ENCODE measurements at places on chromosomes 13 and 19. TPM values are rescaled to one million over a fixed set of nuclear protein-coding genes. Genes with fewer than 3 reads are reported as not detected.

DNA sequence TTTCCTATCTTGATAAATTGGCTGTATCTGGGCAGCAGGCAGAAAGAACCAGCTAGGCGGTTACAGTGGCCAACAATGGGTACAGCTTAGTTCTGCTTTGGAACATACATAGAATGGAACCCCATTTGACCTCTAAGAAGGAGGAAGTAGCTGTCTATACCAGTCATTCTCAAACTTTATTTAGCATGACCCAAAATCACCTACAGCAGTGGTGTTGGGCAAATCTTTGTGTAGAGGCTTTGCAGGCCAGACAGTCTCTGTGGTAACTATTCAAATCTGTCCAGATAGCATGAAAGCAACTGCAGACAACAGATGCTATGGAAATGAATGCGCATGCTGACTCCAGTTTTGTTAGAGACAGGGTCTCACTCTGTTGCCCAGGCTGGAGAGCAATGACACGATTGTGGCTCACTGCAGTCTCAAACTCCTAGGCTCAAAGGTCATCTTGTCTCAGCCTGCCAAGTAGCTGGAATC is 12.0 kb upstream of the KCNC3 start:
- no peak overlapping the region for H3K27ac ChIP-seq
- no peak for DNase-seq
- no peaks in the 10 kb centered on the region for H3K27me3 ChIP-seq
- H3K4me1 ChIP-seq, result no peaks in the 10 kb centered on the region
- H3K36me3 ChIP-seq, result no peaks in the 10 kb centered on the region

Gene PRODH2
- not detected for total RNA-seq

Gene ICAM5
- 0.74 TPM for total RNA-seq

- H3K4me3 ChIP-seq, result no peak overlapping the region
- no peaks in the 10 kb centered on the region for H3K4me1 ChIP-seq
- H3K27ac ChIP-seq, result no peak overlapping the region
- no peaks in the 10 kb centered on the region for H3K36me3 ChIP-seq
- no peak for DNase-seq
Observed at GRCh38 chr13:73480779-73481559, 422.2 kb downstream of the KLF5 start.

DNA sequence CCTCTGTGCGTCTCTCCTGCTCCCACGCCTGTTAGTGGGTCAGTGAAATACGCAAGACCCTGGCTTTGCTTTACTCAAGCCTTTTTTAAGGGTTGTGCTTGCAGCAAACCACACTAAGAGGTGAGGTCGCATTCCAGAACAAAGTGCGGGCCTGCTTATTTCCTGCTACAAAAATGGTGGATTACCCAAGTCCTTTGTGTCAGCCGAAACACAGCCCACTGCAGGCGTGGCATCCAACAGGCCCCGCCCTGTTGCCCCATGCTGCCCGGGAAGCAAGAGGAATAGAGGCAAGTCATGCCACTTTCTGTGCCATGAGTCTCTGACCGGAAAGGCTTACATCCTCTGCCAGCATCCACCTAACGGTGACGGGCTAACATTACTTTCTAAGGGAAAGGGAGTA is 7.7 kb upstream of the IRS2 start:
- H3K27ac ChIP-seq, result no peak overlapping the region
- no peak overlapping the region for H3K4me3 ChIP-seq
- no peaks in the 10 kb centered on the region for H3K36me3 ChIP-seq
- no peak for DNase-seq

DNA sequence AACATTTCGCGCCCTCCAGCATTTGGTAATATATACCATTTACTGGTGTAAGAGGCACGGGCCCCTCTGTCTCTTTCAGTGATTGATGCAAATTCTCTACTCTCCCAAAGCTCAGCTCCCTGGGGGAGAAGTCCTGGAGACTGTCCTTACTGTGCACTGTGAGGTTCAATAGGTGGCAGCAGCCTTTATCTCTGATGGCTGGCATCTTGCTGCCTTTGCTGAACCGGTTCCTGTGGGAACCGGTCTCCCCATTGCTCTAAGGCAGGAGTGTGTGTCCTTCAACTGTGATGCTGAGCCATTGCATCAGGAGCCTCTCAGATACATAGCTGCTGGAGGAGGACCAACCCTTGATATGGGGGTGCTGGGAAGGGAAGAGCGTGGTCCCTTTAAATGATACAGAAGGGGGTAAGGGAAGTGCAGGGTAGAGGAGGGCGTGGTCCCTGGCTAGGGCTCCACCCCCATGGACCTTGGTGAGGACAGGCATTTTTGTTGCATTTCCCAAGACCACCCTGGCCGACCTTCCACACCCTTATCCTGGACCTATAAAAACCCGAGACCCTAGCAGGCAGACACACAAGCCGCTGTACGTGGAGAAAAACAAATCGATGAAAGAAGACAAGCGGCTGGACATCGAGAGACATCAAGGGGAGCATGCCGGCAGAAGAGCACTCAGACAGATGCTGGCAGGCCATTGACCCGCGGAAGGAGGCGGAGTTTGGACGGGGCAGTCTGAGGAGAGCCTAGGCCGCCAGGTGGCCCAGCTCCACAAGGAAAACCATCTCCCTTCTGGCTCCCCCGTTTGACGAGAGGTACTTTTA is 41.1 kb upstream of the GTF3A start:
- no peak overlapping the region for H3K4me3 ChIP-seq
- H3K27me3 ChIP-seq, result no peaks in the 10 kb centered on the region
- DNase-seq, result no peak
- no peaks in the 10 kb centered on the region for H3K4me1 ChIP-seq
- no peaks in the 10 kb centered on the region for H3K36me3 ChIP-seq
- H3K27ac ChIP-seq, result no peak overlapping the region

DNA sequence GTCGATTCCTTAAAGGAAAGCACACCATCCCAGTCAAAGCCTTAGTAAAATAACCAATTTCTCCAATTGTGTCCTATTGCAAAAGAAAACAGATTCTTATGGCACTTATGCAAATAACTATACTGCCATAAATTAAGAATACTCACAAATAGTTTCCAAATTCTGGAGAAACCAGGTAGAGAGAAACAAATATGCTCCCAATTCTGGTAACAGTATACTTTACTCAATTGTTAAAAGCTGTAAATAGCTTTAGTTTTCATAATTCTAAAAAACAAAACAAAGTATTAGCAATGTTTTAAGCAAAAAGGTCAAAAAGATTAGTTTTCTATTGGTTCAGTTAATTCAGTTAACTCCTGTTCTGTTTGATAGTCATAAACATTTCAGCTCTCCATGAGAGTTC is 18.2 kb upstream of the UBAC2 start:
- no peaks in the 10 kb centered on the region for H3K27me3 ChIP-seq
- H3K27ac ChIP-seq, result no peak overlapping the region
- no peak overlapping the region for H3K4me3 ChIP-seq
- no peaks in the 10 kb centered on the region for H3K4me1 ChIP-seq
- DNase-seq, result no peak

DNA sequence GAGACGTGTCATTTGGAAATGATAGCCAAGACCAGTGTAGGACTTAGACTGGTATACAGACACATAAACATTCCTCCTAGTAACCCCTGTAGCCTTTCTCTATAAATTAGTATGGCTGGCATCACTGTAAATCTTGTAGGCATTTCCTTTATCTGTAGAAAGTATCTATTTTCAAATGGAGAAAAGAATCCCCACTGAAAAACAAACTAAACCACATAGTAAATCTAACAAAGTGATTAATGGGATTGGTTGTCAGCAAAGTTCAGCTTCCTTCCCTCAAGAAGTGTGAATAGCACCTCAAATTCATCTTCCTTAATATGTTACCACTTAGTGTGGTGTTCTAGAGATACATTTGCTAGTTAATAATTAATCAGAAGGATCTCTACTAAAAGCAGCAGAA is 119.4 kb upstream of the NBEA start:
- no peaks in the 10 kb centered on the region for H3K36me3 ChIP-seq
- H3K27me3 ChIP-seq, result no peaks in the 10 kb centered on the region
- no peak overlapping the region for H3K27ac ChIP-seq
- H3K4me1 ChIP-seq, result no peaks in the 10 kb centered on the region
- no peak for DNase-seq

GRCh38 chr19:29841559-29842367 is 30.0 kb downstream of the CCNE1 start:
- DNase-seq, result peak; percentile 31
- no peak overlapping the region for H3K4me3 ChIP-seq
- H3K36me3 ChIP-seq, result no peaks in the 10 kb centered on the region
- no peak overlapping the region for H3K27ac ChIP-seq
- H3K4me1 ChIP-seq, result peaks cover 13% of the 10 kb centered on the region

Gene GJB6
- not detected for total RNA-seq

GRCh38 chr19:31553112-31553845 is 204.0 kb upstream of the TSHZ3 start:
- H3K27me3 ChIP-seq, result no peaks in the 10 kb centered on the region
- no peak for DNase-seq
- H3K4me3 ChIP-seq, result no peak overlapping the region

GRCh38 chr13:34011552-34012085 is 193.7 kb downstream of the RFC3 start:
- no peak for DNase-seq
- H3K27me3 ChIP-seq, result no peaks in the 10 kb centered on the region
- no peak overlapping the region for H3K27ac ChIP-seq

Gene MCEMP1
- 0.20 TPM for total RNA-seq

- no peak for DNase-seq
- H3K27me3 ChIP-seq, result no peaks in the 10 kb centered on the region
- no peak overlapping the region for H3K4me3 ChIP-seq
- no peaks in the 10 kb centered on the region for H3K36me3 ChIP-seq
- H3K27ac ChIP-seq, result no peak overlapping the region
- H3K4me1 ChIP-seq, result no peaks in the 10 kb centered on the region
Observed at GRCh38 chr13:25775986-25776385, 275.8 kb downstream of the SHISA2 start.

GRCh38 chr13:79918620-79919019 is 422.3 kb downstream of the SPRY2 start:
- H3K27ac ChIP-seq, result no peak overlapping the region
- H3K27me3 ChIP-seq, result no peaks in the 10 kb centered on the region
- H3K4me3 ChIP-seq, result no peak overlapping the region
- H3K36me3 ChIP-seq, result no peaks in the 10 kb centered on the region
- DNase-seq, result no peak

DNA sequence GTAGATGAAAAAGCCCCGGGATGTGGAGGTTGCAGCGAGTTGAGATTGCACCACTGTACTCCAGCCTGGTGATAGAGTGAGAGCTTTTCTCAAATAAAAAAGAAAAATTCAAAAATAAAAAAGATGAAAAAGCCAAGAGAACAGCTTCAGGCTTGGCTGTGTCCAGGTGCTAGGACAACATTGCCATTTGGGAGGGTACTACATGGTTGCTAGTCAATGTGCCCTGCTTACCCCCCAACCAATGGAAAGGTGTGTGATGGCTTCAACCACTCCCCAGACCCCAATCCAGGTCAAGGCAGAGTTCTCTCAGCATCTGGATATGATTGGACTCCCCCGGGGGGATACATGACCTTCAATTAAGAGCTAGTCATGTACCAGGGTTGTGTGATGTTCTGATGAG is 2.3 kb upstream of the ANKLE1 start:
- H3K27ac ChIP-seq, result no peak overlapping the region
- no peaks in the 10 kb centered on the region for H3K36me3 ChIP-seq
- peaks cover 8% of the 10 kb centered on the region for H3K27me3 ChIP-seq
- peaks cover 12% of the 10 kb centered on the region for H3K4me1 ChIP-seq
- no peak for DNase-seq

DNA sequence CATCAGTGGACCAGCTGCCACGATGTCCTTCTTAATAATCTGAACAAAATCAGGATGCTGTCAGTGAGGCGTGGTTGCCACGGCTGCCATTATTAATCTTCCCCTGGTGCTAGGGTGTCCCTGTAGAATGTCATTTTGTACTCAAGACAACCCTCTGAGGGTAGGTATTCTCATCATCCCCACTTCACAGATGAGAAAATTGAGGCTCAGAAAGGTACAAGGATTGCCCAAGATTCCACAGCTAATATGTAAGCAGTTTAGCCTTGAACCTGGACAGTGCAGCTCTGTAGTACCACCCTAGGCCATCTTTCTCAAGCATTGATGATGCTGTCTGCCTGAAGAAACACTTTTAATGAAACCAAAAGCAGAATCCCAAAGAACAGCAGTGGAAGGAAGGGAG is 8.1 kb downstream of the PPP2R1A start:
- H3K36me3 ChIP-seq, result peaks cover 13% of the 10 kb centered on the region
- no peak overlapping the region for H3K4me3 ChIP-seq
- H3K4me1 ChIP-seq, result no peaks in the 10 kb centered on the region
- DNase-seq, result no peak

Gene PRTN3
- not detected for total RNA-seq

Gene ELSPBP1
- not detected for total RNA-seq

Gene KLK1
- total RNA-seq, result 130 TPM

Gene LINGO3
- total RNA-seq, result 0.58 TPM

- H3K36me3 ChIP-seq, result no peaks in the 10 kb centered on the region
- peak; percentile 57 for DNase-seq
- H3K4me3 ChIP-seq, result no peak overlapping the region
- H3K27me3 ChIP-seq, result peaks cover 25% of the 10 kb centered on the region
Observed at GRCh38 chr19:46408664-46409039, 4.7 kb downstream of the CCDC8 start.

Gene CLEC4M
- not detected for total RNA-seq

GRCh38 chr19:16283210-16284061 is 41.2 kb upstream of the KLF2 start:
- peak; percentile 39 for DNase-seq
- no peaks in the 10 kb centered on the region for H3K36me3 ChIP-seq
- no peak overlapping the region for H3K4me3 ChIP-seq
- H3K27ac ChIP-seq, result peak overlapping the region; percentile 71
- no peaks in the 10 kb centered on the region for H3K27me3 ChIP-seq

GRCh38 chr13:53474878-53475277 is 446.3 kb downstream of the OLFM4 start:
- no peak overlapping the region for H3K4me3 ChIP-seq
- no peak overlapping the region for H3K27ac ChIP-seq
- H3K4me1 ChIP-seq, result no peaks in the 10 kb centered on the region
- no peaks in the 10 kb centered on the region for H3K27me3 ChIP-seq
- H3K36me3 ChIP-seq, result no peaks in the 10 kb centered on the region

- H3K4me1 ChIP-seq, result no peaks in the 10 kb centered on the region
- no peak overlapping the region for H3K27ac ChIP-seq
Observed at GRCh38 chr19:18854982-18855381, 23.2 kb downstream of the UPF1 start.

DNA sequence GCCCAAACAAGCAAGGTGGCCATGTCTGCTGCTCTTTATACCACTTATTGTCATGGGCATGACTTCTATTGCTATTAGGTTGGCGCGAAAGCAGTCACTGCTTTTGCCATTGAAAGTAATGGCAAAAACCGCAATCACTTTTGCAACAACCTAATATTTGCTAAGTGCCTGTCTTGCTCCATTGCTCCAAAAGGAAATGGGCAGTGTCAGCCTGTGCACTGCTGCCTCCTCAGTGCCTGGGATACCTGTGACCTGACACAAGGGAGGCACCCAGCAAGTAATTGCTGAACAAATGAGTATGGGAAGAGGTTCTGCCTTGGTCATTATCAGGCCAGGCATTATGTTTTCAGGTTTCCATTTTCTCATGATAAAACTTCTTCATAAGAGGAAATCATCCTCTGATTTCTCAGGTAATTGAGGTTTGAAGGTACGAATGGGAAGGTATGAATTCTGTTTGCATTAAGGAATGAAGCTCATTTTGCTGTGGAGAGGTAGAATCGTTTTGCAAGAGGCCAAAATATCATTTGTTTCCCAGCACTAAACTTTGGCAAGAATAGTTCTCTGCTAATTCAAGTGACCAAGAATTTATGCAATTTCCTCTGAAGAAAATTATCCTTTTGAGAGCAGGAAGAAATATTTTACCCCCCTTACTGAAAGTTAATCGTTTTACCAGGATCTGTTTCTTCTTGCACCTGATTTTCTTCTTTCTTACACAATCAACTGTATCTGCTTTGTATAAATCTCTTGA is 128.4 kb upstream of the SPRY2 start:
- no peak for DNase-seq
- no peaks in the 10 kb centered on the region for H3K27me3 ChIP-seq
- H3K4me3 ChIP-seq, result no peak overlapping the region
- no peak overlapping the region for H3K27ac ChIP-seq
- no peaks in the 10 kb centered on the region for H3K4me1 ChIP-seq
- no peaks in the 10 kb centered on the region for H3K36me3 ChIP-seq

Measured in colonic mucosa (tissue), 4 donors.